Subcutaneous preadipocyte (primary cell): ENCODE measurements at places on chromosomes 11 and 22. TPM values are rescaled to one million over a fixed set of nuclear protein-coding genes. Genes with fewer than 3 reads are reported as not detected.

Gene GDPD5
- total RNA-seq = 2.3 and 4.0 TPM in 2 replicates

Gene MS4A4E
- total RNA-seq = not detected in 2 replicates

Gene OR52E8
- total RNA-seq = not detected in 2 replicates

Gene SCGB1A1
- not detected in 2 replicates for total RNA-seq

Gene MTFP1
- total RNA-seq = 6.6 and 10.9 TPM in 2 replicates

Gene SCUBE2
- total RNA-seq = 0.20 and 0.73 TPM in 2 replicates

Gene POU2F3
- total RNA-seq = under 0.01 and 0.20 TPM in 2 replicates

Gene SCGB1D2
- not detected in 2 replicates for total RNA-seq

Gene PCSK7
- 29.0 and 43.0 TPM in 2 replicates for total RNA-seq

Gene SPTBN2
- total RNA-seq = 0.39 and 0.73 TPM in 2 replicates

Gene TMEM138
- total RNA-seq = 23.1 and 25.6 TPM in 2 replicates

Gene LRP4
- total RNA-seq = 3.3 and 5.1 TPM in 2 replicates

Gene BIRC2
- total RNA-seq = 42.3 and 48.3 TPM in 2 replicates

Gene CEND1
- 0.37 and 2.2 TPM in 2 replicates for total RNA-seq

Gene AIFM3
- total RNA-seq = 0.20 and 0.73 TPM in 2 replicates

Gene NAP1L4
- total RNA-seq = 92.2 and 104 TPM in 2 replicates

Gene C11orf42
- not detected in 2 replicates for total RNA-seq

Gene CLCF1
- total RNA-seq = 3.3 and 4.4 TPM in 2 replicates

Gene HBB
- not detected in 2 replicates for total RNA-seq

Gene FOSL1
- 42.3 and 103 TPM in 2 replicates for total RNA-seq

Gene RTN4R
- 0.59 TPM in 1 of 2 replicates, not detected in the other for total RNA-seq

Gene IL18
- total RNA-seq = not detected in 2 replicates

Gene FAM76B
- 20.2 and 23.5 TPM in 2 replicates for total RNA-seq

Gene RIBC2
- total RNA-seq = 1.1 and 1.4 TPM in 2 replicates

Gene SPINDOC
- 14.0 and 16.4 TPM in 2 replicates for total RNA-seq
